NCI-H460 (cell line): ENCODE measurements at places on chromosomes 12 and 14.

- DNase-seq: no peak
These were observed 13.4 kb downstream of the ZFHX2 start for GRCh38 chr14:23538050-23538718.

DNA sequence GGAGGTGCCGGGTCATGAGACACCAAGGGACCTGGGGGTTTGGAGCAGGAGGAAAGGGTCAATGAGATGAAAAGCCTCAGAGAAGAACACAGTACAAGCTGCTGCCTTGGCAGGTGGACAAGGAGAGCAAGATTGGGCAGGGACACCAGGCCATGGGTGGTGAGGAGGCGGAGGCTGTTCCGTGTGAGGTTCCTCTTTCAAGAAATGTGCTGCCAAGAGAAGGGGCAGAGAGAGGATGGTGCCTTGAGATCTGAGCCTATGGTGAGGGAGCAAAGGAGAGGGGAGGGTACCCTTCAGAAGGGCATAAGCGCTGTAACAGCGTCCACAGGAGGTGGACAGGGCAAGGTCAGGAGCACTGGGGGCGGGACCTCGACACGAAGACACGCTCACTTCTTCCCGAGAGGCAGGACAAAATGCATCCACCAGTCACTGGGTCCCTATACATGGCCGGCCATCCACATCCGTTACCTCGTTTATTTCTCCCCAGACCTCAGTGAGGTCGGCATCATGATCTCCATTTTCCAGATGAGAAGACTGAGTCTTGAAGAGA is 100.2 kb downstream of the B4GALNT3 start:
- no peak for DNase-seq

DNA sequence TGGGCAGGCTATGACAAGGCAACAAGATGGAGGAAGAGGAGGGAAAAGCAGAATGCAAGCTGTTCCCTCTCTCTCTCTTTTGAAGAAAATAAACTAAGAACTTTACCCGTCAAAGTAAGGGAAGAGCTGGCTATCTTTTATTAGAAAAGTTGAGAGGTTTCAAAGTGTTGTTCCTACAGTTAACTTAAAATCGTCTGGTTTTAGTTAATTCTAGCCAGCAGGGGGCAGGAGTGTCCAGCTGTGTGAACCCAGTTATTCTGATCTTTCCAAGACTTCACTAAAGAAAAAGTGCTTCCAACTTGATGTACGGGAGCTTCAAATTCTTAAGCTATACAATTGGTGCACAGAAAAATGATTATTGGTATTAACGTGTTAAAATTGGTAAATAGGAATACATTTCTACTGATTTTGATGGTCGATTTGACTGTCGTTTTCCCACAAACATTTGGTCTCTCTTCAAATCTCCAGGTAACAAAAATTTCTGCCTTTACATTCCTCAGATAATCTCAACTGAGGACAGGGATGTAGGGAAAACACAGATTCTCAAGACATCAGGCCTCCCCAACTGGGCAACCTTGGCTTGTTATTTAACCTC is 28.4 kb upstream of the MON2 start:
- peak; percentile 56 for DNase-seq

DNA sequence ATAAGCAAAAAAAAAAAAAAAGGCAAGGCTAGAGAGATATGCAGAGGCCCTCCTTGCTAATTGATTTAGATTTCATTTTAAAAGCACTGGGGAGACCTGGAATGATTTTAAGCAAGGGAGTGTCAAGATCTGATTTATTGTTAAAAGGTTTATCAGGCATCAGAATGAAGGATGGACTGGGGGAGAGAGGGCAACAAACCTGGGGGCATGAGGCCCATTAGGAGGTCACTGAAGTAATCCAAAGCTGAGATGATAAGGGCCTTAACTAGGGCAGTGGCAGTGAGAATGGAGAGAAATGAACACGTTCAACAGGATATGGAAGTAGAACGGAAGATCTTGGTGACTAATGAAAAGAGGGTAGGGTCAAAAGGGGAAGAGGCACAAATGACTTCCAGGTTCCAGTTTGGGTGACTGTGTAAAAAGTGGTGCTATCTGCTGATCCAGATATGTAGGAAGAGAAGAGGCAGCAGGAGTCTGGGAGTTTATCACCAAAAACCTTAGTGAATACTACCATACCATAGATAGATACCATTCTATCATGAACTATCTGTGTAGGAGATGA is 24.0 kb downstream of the KITLG start:
- DNase-seq: no peak

DNA sequence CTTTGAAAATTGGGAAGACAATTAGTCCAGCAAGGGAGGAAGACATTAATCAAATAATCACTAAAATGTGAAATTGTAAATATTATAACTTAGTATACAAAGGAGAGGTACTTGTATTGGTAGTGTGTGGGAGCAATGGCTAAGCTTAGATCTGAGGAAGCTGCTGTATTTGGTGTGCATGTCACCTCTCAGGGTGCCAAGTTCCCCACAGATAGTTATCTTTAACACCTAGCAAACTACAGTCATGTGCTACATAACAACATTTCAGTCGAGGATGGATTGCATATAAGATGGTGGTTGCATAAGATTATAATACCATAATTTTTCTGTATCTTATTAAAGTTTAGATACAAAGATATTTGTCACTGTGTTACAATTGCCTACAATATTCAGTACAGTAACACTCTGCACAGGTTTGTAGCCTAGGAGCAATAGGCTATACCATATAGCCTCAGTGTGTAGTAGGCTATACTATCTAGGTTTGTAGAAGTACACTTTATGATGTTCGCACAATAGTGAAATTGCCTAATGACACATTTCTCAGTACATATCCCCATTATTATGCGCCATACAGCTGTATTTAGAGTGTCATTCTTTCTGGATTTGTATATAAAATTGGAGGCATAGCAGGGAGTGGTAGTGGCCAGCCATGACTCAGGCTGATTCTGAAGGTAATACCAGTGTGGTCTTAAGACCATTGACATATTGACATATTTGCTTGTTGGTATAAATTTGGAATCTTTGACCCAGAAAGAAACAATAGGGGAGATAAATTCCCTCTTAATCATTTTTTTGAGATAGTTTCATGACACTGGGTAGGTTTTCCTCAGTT is 55.8 kb downstream of the RAD51B start:
- DNase-seq: no peak

GRCh38 chr14:91927191-91927590 is 20.3 kb downstream of the FBLN5 start:
- no peak for DNase-seq
